ENCODE measurements at places on chromosomes 2 and 18.

DNA sequence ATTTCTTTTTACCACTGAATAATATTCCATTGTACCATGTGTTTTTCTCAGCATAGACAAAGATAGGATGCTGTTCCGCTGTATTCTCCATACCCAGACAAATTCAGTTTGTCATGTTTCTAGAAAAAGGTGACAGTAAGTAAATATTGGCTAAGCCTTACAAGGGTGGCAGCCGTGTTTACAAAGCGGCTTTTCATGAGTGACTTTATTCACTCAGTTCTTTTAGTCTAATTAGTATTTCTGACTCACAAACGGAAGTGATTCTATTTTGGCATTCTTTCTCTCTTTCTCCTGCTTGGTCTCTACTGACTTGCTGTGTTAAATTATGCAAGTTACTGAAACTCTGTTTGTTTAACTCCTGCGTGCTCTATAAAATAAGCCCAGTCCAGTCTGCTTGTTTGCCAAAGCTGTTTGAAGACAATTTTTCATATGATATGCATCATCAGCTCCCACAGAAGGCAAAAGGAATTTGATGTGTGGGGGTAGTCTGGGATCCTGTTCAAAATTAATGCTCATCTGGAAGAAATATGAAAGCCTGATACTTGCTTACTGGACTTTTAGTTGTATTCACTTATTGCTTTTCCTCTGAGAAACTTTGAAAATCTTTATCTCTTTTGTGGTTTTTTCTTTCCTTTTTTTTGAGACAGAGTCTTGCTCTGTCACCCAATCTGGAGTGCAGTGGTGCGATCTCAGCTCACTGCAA is 2.3 kb upstream of the PLEKHH2 start:
- DNase-seq: no peak

DNA sequence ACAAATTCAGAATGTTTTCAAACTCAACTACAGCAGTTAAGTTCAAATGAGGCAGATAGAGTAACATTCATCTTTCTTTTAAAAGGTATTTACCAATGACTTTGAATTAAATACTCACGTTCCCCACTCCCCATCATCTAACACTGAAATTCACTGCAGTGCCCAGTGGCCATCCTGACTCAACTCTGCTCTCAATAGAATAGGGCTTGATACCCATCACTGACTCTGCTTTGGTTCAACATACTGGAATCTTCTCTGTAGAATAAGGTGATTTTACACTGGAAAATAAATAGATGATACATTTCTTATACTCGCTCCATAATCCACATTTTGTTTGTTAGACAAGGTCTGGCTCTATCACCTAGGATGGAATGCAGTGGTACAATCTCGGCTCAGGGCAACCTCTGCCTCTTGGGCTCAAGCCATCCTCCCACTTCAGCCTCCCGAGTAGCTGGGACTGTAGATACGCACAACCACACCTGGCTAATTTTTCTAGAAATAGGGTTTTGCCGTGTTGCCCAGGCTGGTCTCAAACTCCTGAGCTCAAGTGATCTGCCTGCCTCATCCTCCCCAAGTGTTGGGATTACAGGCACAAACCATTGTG is 66.4 kb downstream of the PRPF40A start:
- DNase-seq: no peak

DNA sequence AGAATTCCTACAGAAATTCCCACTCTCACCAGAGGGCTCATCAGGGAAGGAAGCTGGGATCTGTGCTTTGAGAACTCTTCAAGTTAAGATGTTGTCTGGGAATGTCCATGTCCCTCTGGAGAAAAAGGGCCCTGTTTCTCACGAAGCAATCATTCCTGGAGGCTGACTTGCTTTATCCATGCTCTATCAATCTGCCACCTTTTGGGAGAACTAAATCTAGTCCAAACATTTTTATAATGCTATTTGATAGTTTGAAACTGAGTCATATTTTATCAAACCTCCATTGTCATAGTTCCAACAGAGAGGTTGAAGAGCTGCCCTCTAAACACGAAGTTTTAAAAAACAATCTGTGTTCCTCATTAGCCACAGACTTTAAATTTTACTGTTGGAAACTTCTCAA is 219.2 kb downstream of the MTX2 start:
- no peak for DNase-seq

- no peak for DNase-seq
Observed at GRCh38 chr2:199207011-199207410, 250.7 kb downstream of the SATB2 start.

DNA sequence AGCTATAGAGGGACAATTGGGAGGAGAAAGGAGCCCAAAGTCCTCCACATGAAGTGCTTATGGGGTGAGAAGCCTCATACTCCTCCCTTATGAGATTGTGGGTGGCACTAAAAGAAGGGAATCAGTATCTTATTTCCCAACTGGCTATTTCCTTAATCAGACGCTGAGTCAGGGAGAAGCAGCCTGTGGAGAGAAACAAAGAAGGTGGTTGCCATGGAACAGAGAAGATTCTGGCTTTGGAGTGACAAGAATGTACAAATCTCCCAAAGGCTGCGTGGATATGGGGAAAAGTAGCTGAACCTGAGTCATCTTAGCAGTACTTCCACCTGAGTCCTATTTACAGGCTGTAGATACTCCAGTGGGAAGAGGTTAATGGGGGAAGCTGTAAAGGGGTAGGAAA is 115.8 kb upstream of the CWC22 start:
- DNase-seq: no peak

- no peak for DNase-seq
Observed at GRCh38 chr2:100529900-100530299, 32.9 kb upstream of the PDCL3 start.

GRCh38 chr2:21198637-21199036 is 74.9 kb downstream of the TDRD15 start:
- no peak for DNase-seq

- DNase-seq: no peak
Observed at GRCh38 chr18:48922801-48923730, 27.7 kb downstream of the SMAD7 start.

- DNase-seq: no peak
Observed at GRCh38 chr2:86232373-86232784, 33.1 kb downstream of the MRPL35 start.

DNA sequence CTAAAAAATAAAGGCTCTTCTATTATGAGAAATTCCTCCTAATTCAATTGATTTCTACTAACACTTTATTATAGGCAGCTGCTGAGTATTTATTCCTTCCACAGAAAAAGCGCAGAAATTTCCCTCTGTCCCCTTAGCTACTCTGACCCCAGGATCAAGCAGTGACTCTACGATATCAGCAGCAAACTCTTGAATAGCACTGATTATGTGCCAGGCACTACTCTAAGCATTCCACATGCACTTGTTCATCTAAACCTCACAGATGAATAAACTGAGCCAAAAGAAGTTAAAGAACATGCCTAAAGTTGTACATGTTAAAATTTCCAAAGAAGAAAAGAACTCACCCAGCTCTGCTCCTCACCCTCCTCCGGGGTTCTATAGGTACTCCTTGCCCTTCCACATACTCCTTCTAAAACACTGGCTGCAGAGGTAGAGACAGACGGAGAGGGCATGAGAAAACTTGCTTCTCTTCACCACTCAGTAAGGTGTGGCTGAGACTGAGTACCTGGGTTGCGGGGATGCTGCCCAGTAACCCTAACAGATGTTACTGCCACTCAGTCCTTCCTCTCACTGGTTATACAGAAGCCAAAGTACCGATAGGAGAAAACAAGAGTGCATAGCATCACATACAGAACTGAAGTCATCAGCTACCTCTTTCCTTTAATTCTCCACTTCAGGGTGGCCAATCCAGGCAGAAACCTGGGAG is 9.9 kb downstream of the C1D start:
- DNase-seq: no peak

GRCh38 chr18:34729264-34729663 is 19.2 kb downstream of the DTNA start:
- DNase-seq: no peak

DNA sequence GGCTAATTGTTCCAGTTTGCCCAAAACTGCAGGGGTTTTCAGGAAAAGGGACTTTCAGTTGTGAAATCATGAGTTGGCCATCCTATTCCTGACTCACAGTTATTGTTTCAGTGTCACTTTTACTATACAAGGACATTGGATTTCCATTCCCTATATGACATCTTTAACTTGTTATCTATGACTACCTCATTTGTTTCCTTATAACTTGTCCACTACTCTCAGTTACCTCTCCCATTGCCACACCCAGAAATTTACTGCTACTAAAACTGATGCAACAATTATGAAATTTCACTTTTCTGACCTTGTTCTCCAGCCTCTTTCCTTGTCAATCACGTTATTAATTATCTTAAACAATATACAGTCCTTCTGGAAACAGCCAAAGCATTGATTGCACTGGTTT is 116.5 kb upstream of the ZNF804A start:
- no peak for DNase-seq

DNA sequence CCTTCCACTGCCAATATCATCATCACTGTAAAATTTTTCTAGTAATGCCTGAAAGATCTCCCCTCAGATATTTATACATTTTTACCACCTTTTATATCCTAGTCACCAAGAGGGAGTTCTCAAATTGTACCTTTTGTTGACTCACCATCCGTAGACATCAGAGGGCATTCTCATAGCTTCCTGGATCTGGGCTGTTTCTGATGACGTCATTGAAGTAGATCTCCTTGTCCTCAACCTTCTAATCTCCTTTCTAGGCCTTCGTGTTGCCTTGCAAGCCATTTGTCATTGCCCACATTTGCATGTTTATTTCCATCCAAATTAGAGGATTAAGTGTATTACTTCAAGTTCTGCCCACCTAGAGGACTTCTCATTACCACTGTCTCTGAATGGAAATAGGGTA is 193.4 kb upstream of the NRXN1 start:
- no peak for DNase-seq

- no peak for DNase-seq
Observed at GRCh38 chr2:163200741-163201140, 362.2 kb upstream of the KCNH7 start.

- DNase-seq: no peak
Observed at GRCh38 chr2:207132019-207132418, 33.7 kb downstream of the KLF7 start.

- DNase-seq: no peak
Observed at GRCh38 chr18:39496986-39497385, 1931.4 kb upstream of the CELF4 start.

DNA sequence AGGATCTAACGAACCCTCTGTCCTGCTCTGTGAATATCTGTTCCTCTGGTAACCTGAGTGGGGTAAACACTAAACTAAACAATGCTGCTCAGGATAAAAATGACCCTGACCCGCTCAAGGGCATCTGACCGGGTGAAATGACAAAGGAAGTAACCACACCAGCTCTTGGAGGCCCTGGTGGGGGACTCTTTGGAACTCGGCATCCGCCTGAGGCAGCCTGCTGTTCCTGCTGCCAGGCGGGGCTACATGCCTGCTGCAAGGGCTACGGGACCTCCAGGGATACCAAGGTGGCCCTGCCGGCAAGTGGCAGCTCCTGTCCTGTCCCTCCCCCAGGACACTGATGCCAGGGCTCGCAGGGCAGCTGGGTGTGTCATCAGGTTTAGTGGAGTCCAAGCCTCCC is 273.3 kb downstream of the HDAC4 start:
- no peak for DNase-seq

DNA sequence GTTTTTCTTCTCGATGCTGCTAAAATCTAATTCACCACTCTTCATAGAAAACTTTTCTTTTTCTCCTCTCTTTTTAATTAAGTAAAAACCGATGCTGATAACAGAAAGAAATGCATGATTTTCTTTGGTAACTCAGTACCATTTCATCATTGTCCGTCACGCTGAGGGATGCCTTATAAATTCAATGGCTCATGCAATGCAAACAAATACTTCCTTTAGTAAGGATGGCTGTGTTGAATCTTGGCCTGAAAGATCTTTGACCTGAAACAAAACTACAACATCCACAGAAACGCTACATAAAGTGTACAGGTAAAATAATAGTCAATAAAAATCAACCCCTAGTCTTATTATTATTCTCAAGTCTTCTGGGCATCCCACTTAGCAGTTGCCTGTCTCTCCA is 261.4 kb downstream of the SLC8A1 start:
- no peak for DNase-seq

GRCh38 chr2:2222931-2223330 is 108.1 kb downstream of the MYT1L start:
- no peak for DNase-seq
